ENCODE measurements at places on chromosomes 5 and 9.

- DNase-seq, result no peak
These were observed 54.1 kb upstream of the ABL1 start for GRCh38 chr9:130780865-130781504.

DNA sequence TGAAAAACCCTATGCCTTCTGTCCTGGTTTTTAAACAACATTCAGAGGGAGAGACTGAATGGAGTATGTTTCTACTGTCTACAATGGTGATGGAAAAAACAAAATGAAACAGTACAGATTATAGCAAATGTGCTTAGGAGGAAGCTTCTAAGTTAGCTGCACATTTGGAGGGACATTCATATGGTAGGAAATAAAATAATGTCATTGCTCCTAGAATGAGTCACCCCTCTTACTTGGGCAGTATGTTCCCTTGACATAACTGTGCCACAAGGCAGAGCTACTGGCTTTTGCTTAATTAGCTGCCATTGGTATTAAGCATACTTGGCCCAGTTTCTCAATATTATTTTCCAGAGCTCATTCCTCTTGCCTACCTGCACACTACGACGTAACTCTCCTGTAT is 128.9 kb downstream of the GDNF start:
- no peak for DNase-seq

DNA sequence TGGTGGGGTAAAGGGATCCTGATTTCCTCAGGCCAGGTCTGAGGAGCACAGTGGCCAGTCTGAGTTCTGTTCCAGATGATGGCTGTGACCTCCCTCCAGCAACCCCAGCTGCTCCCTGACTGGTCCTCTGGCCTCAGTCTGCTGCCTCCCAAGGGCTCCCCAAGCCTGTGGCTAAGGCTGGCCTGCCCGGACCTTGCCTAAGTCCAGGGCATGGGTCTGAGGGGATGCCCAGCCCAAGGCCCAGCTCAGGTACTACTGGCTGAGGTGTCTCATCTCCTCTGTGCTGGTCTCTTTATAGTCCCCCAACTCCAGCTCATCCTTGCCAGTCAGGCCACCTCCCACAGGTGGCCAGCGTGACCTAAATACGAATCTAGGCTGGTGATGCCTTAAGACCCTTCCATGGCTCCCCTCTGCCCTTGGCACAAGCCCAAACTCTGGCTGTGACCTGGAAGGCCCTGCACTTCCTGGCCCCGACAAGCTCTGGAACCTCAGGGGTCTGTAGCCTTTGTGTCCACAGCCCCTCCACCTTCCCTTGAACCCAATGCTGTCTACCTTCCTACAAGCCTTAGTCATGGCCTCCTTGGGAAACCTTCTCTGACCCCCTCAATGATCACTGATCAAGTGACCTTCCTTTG is 9.8 kb downstream of the KIF12 start:
- DNase-seq, result no peak

DNA sequence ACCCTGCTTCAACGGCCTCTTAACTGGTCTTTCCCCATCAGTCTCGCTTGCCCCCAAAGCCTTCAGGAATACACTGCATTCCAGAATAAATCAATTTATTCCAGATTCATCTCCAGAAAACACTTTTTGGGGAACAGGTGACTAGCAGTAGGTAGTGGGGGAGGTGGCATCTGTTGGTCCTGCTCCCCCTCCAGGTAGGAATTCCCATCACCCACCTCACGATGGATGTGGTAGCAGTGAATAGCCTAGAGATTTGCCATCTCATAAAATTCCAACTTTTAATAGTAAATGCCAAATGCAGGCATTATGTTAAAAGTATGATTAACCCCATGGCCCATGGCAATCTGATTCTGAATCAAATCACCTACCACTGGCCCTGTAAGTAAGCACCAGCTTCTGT is 142.7 kb downstream of the MED27 start:
- DNase-seq, result no peak

DNA sequence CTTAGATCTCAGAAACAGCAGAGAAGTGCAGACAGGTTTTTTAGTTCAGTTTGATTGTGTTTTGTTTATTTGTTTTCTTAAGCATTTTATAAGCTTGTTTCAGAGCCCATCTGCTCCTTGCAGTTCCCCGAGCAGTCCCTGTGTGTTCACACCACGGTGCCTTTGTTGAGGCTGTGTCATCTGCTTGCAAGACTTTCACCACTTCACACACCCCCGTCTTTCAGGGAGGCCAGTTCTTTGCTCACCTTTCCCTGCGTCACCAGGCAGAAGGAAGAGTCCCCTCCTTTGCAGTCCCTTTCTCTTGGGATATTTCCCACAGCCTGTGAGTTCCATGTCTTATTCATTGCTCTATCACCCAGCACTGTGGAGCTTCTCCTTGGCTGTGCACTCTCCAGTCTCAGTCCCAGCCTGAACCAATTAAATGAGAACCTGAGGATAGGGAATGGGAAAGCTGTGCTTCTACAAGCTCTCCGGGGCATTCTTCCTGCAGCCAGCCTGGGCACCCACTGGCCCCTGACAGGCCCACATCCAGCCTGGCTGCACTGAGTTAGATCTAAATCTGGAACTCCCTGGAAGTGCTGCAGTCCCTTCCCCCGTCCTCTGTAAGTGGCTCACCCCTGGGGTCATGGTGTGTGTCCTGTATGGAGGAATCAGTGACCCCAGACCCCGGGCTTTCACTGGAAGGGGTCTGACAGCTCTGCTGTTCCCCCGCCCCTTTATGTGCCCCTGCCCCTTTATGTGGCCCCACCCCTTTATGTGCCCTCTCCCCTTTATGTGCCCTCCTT is 5.5 kb downstream of the MVB12B start:
- DNase-seq, result no peak

GRCh38 chr5:102858808-102859207 is 103.7 kb downstream of the PAM start:
- DNase-seq, result no peak

Measured in SW480 (cell line).